ENCODE measurements at places on chromosomes 3 and 15.

DNA sequence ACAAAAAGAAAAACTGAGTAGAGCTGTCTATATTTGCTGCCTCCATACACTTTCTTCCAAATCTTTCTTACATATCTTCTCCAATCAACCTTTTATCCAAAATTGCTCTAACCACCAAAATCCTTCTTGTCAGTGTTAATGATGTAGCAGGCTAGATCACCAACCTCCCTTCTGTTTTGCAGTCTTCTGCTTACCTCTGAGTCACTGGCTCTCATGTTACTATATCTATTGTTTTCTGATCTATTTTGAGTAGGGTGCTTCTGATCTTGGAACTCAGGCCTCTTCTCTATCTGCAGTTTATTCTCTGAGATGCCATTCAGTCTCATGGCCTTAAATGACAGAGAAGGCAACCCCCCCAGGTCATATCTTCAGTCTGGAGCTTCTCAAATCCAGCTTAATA is 26.3 kb upstream of the AADAC start:
- DNase-seq, result no peak

GRCh38 chr3:186283096-186283495 is 78.9 kb downstream of the DGKG start:
- no peak for DNase-seq

GRCh38 chr15:71103102-71103676 is 12.1 kb upstream of the THSD4 start:
- DNase-seq, result no peak

DNA sequence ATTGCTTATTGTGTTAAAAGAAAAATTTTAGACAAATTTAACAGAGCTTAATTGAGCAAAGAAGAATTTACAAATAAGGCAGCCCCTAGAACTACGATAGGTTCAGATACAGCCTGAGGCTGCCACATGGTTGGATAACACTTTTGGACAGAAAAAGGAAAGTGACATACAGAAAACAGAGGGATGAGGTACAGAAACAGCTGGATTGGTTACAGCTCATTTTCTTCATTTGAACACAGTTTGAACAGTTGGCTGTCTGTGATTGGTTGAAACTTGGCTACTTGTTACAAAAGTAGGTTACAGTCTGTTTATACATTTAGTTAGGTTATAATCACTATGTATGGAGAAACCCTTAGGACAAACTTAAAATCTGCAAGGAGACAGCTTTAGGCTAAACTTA is 46.0 kb downstream of the STARD9 start:
- no peak for DNase-seq

- DNase-seq, result no peak
These were observed 39.6 kb downstream of the DPH6 start for GRCh38 chr15:35506272-35506870.

GRCh38 chr15:72824781-72825180 is 41.2 kb upstream of the ADPGK start:
- DNase-seq, result no peak

DNA sequence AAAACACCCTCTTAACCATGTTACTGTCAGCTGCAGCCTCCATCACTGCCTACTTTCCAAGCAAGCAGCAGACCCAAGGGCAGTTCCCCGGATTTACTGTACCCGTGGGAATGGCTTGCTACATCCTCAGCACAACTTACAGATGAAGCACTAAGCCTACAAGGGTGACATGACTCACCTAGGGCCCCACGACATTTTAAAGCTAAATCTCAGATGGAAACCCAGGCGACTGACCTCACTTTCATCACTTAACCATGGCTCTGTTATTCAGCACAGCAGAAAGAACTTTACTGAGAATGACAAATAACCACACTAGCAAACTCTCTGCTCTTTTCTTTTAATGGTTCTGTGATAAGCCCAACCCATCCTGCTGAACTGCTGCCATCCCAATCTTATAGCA is 65.6 kb downstream of the SUMF1 start:
- DNase-seq, result no peak

DNA sequence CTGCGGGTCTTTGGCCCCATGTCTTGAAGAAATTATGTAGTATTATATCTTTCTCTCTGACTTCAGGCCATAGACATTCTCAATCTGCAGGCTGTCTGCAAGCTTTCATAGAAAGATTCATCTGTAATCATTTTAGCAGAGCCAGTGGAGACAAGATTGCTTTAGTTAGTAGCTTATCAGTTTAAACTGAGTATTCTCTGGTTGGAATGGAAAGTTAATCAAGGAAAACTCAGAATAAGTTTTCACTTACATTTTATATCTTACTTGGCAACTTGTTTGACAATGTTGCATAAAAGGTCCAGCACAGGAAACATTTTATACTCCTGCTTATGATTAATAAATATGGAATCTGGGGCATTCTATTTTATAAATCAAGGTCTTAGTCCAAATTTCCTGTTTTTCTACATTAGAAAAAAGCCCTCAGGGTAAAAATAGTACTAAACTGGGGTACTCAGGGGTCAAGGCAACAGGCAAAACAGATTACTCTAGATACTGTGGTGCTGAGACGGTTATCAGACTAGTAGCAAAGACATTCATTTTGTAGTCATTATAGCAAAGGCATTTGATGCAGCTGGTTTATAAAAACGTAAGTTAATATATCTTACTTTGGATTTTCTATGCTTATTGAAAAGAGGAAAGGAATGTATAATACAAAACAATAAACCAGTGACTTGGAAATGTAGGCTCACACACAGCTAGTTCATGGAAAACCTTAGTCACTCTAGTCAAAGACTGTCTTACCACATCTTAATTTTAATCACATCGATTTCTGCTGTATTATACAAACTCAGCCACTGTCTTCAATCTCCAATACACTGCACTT is 45.2 kb upstream of the FILIP1L start:
- DNase-seq, result no peak

- no peak for DNase-seq
These were observed 65.9 kb upstream of the TNIK start for GRCh38 chr3:171526146-171526545.

Measured in left hindlimb (tissue), 1 donor.